ENCODE measurements at places on chromosomes 6 and 20.

GRCh38 chr20:1800180-1800579 lies 95.0 kb upstream of the SIRPA start:
- DNase-seq, result no peak

GRCh38 chr20:1943275-1944002 lies 48.2 kb downstream of the SIRPA start:
- no peak for DNase-seq

GRCh38 chr6:154830771-154831170 lies 97.6 kb downstream of the SCAF8 start:
- no peak for DNase-seq

DNA sequence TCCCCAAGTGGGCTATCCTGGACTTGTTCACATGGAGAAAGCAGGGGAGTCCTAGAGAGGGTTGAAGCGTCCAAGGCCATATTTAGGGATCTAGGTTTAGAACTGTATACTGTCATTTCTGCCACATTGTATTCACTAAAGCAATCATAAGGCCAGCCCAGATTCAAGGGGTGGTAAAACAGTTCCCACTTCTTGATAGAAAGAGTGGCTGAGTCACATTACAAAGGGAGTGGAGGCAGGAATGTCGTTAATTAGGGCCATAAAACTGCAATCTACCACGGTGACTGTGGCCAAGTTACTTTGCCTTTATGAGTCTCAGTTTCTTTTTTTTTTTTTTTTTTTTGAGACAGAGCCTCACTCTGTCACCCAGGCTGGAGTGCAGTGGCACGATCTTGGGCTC lies 7.4 kb upstream of the UBR2 start:
- no peak for DNase-seq

DNA sequence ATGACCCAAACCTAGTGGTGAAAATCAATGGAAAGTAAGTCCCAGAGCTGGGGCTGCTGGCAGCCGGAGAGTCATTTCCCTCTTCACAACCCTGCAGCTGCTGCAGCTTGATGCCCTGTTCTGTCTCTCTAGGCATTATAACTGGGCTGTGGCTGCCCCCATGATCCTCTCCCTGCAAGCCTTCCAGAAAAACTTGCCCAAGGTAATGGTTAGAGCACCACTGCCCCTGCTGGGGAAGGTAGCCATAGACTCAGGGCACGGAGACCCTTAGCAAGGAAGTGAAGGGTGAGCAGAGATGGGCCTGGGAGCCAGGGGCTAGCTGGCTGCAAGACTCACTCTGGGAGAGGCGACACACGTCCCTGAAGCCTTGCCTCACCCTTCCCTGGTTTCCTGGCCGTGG lies 12.0 kb downstream of the LPIN3 start:
- no peak for DNase-seq

DNA sequence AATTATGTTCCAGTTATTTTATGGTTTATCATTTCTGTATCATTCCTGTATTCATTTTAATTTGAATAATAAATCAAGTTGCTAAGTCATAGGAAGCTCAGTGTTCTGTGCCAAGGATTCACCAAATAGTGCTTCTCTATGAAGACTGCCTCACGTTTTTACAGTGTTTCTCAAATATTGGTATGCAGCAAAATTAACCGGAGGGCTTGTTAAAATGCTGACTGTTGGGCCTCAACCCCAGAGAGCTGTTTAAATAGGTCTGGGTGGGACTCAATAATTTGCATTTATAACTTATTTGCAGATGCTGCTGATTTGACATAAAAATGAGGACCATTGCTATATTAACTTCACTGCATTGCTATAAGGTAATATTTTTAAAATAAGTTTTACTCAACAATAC lies 166.7 kb downstream of the TINAG start:
- no peak for DNase-seq

GRCh38 chr6:38555606-38556005 lies 84.1 kb downstream of the BTBD9 start:
- no peak for DNase-seq

DNA sequence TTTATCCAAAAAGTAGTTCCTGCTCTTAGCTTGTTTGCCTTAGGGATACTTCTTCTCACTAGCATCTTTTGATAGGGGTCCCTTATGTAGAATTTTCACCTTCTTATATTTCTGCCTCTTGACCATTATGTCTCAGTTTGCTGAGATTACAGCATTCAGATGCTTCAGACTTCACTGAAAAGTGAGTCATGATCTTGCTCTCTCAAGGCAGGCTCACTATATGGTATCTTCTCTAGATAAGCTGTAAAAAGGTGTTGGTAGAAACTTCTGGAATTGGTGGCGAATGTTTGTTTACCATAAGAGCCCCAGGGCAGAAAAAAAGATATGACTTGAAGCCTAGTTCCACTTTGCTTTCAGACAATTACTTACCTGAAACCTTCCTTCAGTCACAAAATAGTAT lies 19.7 kb downstream of the GTPBP2 start:
- DNase-seq, result no peak

GRCh38 chr6:91281901-91282300 lies 695.0 kb upstream of the MAP3K7 start:
- DNase-seq, result no peak

DNA sequence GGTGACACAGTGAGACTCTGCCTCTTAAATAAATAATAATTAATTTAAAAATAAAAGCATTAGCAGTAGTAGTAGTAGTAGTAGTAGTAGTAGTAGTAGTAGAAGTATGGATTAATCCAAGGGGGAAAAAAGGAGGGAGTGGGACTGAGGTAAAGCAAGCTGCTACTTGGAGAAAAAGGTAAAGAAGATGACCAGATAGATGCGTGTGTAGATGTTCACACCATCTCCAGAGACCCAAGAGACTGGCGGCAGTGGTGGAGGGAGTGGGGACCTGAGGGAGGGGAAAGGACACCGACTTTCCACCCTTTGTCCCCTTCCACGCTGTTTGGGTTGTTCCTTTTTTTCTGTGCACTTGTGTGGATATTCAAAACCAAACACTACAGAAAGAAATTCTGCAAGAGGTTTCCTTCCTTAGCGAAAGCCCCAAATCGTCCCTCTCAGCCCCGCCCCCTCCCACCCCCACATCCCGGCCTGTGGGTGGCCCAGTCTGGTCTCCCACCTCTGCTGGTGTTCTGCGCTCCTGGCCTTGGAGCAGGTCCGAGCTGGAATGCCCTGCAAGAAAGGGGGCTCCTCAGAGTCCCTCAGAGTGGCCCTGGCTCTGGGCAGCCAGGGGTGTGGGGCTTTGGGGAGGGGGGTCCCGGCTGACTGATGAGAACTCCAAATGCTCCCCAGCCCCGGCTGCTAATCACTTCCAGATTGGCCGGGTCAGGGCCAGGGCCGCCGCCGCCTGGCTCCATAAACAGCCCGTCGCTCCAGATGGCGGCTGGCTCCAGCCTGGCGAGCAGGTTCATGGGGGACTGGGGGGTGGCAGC lies 60.2 kb downstream of the UBE2V1 start:
- no peak for DNase-seq

GRCh38 chr6:114955363-114955762 lies 612.5 kb upstream of the HS3ST5 start:
- DNase-seq, result no peak

- DNase-seq, result no peak
Observed at GRCh38 chr20:3189561-3190131, 14.8 kb downstream of the DDRGK1 start.

- no peak for DNase-seq
Observed at GRCh38 chr6:114195027-114195365, 147.8 kb downstream of the HS3ST5 start.

GRCh38 chr6:167122041-167122826 lies 662 bp upstream of the CCR6 start:
- no peak for DNase-seq

DNA sequence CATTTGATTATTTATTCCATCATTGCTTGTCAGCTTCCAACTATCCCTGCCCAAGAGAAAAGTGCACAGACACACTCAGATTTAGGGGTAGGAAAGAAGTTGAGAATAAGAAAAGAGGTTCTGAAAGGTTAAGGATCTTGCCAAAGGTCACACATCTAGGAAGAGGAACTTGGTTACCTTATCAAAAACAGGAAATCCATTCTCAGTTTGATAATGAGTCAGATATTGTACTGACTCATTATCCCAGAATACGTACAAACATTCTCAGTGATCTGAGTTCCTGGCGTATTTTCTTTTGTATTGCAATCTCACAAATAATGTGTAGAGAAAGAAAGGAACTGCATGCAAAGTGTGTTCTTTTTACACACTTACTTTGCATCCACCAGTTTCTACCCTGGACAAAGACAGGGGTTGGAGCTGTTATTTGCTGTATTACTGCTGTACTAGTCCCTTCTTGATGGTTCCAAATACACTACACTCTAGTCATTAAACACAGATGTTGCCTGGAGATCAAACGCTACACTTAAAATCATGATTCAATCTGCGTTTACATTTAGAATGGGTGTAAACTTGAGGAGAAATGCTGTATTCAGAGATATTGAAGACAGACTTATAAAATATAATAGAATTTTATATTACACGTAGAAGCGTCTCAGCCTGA lies 545.7 kb downstream of the PRKN start:
- DNase-seq, result no peak

- DNase-seq, result no peak
Observed at GRCh38 chr20:57921676-57922075, 211.9 kb upstream of the PMEPA1 start.

- DNase-seq, result no peak
Observed at GRCh38 chr6:105388392-105388791, 14.5 kb downstream of the PREP start.

GRCh38 chr20:50747275-50747674 lies 15.9 kb downstream of the PARD6B start:
- DNase-seq, result no peak

DNA sequence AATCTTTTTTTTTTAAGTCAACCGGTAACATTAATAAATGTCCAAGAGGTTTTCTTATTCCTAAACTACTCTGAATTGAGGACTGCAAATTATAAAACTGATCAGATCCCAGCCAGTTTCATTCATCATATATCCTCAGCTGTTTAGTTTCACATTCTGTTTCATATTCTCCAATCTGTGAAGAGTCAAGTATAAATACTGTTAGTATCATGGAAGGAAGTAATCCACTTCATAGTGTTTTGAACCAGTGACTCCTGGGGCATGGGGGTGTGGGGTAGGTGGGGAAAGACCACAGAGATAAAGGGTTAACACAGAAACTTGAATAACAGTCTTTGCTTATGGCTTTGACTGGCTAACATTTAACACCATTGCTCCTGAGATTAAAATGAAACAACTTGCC lies 69.9 kb downstream of the FYN start:
- no peak for DNase-seq

GRCh38 chr20:16472045-16472872 lies 101.0 kb downstream of the KIF16B start:
- no peak for DNase-seq

DNA sequence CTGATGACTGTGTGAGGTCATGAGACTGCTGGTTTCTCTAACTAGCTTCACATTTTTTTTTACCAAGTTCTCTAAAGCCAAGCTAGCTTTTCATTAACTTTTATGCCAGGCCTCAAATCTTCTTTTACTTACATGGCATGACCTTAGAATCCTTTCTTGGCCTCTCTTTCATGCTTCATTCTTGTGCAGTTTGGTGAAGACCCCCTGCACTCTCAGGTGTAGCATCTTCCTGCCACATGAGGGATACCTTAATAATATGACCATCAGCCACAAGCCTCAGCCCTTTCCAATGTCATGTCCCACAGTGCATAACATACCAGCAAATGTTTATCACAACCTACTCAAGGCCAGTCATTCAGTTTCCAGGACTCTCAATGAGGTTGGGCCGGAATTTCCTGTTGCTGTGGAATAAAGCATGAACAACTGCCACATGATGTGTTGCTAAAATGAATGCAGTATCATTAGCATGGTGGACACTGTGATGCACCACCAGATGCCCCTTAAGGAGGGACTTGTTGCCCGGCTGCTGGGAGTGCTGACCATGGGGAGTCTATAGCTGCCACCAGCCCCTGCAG lies 72.2 kb downstream of the RIN2 start:
- DNase-seq, result no peak

DNA sequence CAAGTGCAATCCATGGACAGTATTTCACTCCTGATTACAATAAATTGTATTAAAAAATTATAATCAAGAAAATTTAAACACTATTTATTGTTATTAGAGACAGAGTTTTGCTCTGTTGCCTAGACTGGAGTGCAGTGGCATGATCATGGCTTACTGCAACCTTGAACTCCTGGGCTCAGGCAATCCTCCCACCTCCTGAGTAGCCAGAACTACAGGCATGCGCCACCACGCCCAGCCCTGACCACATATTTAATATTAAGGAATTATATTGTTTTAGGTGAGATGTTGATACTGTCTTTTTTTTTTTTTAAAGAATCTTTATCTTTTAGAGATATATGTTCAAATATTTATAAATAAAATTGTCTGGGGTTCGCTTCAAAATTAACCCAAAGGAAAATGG lies 14.6 kb downstream of the LCA5 start:
- DNase-seq, result no peak

DNA sequence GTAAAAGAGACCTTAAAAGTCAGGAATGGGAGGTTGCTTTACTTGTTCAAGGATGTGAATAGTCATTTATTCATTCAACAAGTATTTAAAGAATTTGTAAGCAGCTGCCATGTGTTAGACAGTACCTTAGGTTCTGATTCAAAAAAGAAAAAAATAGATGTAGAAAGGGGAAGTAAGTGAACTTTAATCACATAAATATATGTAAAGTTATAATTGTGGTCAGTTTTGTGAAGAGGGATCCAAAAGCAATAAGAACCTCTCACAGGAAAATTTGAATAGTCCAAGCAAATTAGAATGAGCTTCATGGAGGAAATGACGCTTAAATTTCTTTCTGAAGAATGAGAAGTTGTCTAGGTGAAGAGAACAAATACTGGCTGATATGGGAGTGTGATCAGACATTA lies 596.1 kb upstream of the CITED2 start:
- no peak for DNase-seq

DNA sequence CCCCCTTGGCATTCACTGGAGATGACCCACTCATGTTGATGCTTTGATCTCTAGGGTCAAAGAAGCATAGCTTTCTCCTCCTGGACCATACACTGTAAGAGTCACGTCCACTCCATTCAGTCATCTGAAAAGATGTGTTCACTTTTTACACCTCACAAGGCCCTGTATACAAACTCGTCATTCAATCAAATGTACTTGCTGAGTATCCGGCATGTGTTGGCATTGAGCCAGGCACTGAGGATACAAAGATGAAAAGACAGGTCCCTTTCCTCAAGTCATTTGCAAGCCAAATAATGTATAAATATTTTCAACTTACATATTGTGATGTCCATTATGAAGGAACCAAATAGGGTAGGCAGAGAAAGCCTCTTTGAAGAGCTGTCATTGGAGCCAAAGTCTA lies 32.6 kb upstream of the CSNK2A1 start:
- DNase-seq, result no peak

- no peak for DNase-seq
Observed at GRCh38 chr6:41370488-41371111, 35.2 kb downstream of the NCR2 start.

GRCh38 chr6:156875062-156875461 lies 97.9 kb downstream of the ARID1B start:
- no peak for DNase-seq
